ENCODE measurements at places on chromosomes 1 and 21.

GRCh38 chr1:239854922-239855321, 236.8 kb upstream of the FMN2 start:
- H3K4me1 ChIP-seq, result no peaks in the 10 kb centered on the region
- DNase-seq, result no peak
- H3K36me3 ChIP-seq, result no peaks in the 10 kb centered on the region
- no peak overlapping the region for H3K4me3 ChIP-seq

- peaks cover 67% of the 10 kb centered on the region for H3K4me1 ChIP-seq
- no peak overlapping the region for H3K27ac ChIP-seq
- DNase-seq, result no peak
- no peak overlapping the region for H3K4me3 ChIP-seq
- no peaks in the 10 kb centered on the region for H3K27me3 ChIP-seq
Measured at GRCh38 chr1:206706806-206707366, 22.2 kb downstream of the MAPKAPK2 start.

DNA sequence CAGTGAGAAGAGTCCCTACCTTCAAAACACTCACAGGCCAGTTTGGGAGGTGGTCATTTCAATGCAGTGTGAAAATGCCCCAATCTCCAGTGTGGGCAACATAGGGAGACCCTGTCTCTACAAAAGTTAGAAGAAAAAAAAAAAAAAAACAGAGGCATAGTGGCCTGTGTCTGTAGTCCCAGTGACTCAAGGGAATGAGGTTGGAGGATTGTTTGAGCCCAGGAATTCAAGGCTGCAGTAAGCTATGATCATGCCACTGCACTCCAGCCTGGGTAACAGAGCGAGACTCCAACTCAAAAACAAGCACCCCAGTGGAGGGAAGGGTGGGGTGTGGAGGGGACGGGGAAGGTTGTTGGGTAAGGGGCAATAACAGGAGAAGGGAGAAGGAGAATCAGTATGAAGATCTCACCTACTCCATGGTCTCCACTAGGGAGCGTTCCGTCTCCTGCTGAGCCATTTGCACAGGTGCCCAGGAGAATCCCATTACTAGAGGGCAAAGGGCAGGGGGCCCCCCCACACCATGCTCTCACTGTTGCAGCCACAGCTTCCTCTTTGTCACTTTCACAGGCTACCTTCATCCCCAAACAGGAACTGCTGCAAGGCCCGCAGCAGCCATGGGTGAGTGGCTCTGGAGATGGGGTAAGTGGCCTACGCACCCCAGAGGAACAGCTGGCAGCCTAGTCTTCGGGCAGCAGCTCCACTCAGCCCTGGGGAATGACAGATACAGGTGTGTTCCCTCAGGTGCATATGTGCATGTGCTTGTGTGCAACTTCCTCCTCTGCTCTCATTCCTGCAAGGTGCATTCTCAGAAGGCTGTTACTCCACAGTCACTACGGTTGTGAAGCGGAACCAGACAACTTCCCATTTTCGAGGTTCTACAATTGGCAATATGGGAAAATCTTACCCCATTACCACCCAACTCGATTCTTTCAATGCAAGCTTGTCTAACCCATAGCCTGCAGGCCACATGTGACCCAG, 87.9 kb upstream of the LYST start:
- no peaks in the 10 kb centered on the region for H3K36me3 ChIP-seq
- H3K27ac ChIP-seq, result no peak overlapping the region
- DNase-seq, result peak; percentile 72
- H3K4me3 ChIP-seq, result no peak overlapping the region

DNA sequence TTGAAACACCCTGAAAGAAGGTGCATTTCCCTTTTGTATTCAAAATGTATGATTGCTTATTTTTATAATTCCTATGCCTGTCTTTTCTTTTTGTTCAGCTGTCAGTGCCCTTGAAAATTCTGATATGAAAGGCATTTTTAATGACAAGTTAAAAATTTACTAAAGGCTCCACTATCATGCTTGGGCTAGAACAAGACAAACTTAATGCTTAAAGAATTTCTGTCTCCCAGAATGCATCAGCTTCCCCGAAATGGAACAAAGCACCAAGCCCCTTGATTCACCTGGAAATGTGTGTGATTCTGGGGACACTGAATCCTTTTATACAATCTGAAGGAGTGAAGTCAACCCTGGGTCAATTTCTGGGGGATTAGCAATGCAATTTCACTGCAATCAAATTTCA, 457.5 kb downstream of the LMO4 start:
- no peaks in the 10 kb centered on the region for H3K36me3 ChIP-seq
- H3K4me1 ChIP-seq, result no peaks in the 10 kb centered on the region
- H3K27ac ChIP-seq, result no peak overlapping the region
- no peak for DNase-seq
- H3K4me3 ChIP-seq, result no peak overlapping the region

DNA sequence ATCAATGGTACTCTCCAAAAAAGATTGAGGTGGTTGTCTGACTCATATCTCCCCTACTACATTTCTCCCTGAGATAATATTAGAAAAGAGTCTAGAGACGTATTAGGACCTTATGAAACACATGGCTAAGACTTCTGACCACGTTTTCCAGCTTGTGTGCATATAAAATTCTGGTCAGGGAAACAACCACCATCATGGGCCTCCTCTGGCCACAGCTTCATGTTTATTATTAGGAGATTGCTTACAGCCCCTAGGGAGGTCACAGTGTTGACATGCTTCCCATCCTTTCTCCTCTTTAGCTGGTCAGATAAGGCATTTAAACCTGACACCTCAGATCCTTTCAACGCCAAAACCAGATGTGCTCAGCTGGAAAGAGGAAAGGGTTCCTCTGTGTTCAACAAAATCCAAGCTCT, 620.2 kb downstream of the PLPP3 start:
- no peaks in the 10 kb centered on the region for H3K36me3 ChIP-seq
- no peaks in the 10 kb centered on the region for H3K27me3 ChIP-seq
- no peak for DNase-seq
- H3K4me1 ChIP-seq, result no peaks in the 10 kb centered on the region
